ENCODE measurements at places on chromosomes 13 and 19. TPM values are rescaled to one million over a fixed set of nuclear protein-coding genes. Genes with fewer than 3 reads are reported as not detected.

GRCh38 chr13:50587115-50587514 is 256.4 kb downstream of the DLEU7 start:
- H3K27ac ChIP-seq = no peak overlapping the region
- no peaks in the 10 kb centered on the region for H3K36me3 ChIP-seq
- H3K4me3 ChIP-seq = no peak overlapping the region
- DNase-seq = no peak
- H3K27me3 ChIP-seq = no peaks in the 10 kb centered on the region
- H3K4me1 ChIP-seq = peaks cover 25% of the 10 kb centered on the region

- peaks cover 36% of the 10 kb centered on the region for H3K4me1 ChIP-seq
- no peak overlapping the region for H3K4me3 ChIP-seq
- H3K27me3 ChIP-seq = peaks cover 9% of the 10 kb centered on the region
- no peak for DNase-seq
Measured at GRCh38 chr13:60757501-60758215, 360.6 kb downstream of the TDRD3 start.

DNA sequence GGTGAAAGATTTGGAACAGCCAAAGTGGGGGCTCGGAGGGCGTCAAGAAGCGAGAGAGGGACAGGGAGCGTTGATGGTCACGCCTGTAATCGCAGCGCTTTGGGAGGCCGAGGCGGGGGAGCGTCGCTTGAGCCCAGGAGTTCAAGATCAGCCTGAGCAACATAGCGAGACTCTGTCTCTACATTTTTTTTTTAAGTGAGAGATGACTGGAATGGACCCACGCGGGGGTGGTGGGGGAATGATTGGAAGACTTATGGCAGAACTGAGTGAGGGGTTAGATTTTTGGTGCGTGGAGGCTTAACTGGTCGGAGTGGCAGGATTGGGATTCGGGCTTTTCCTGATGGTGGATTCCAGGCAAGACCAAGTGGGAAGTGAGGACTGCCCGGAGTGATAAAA is 725 bp downstream of the PSMD8 start:
- peaks cover 14% of the 10 kb centered on the region for H3K27me3 ChIP-seq
- H3K4me3 ChIP-seq = peak overlapping the region; percentile 99
- H3K36me3 ChIP-seq = peaks cover 7% of the 10 kb centered on the region
- no peak for DNase-seq
- H3K27ac ChIP-seq = peak overlapping the region; percentile 98
- peaks cover 19% of the 10 kb centered on the region for H3K4me1 ChIP-seq

DNA sequence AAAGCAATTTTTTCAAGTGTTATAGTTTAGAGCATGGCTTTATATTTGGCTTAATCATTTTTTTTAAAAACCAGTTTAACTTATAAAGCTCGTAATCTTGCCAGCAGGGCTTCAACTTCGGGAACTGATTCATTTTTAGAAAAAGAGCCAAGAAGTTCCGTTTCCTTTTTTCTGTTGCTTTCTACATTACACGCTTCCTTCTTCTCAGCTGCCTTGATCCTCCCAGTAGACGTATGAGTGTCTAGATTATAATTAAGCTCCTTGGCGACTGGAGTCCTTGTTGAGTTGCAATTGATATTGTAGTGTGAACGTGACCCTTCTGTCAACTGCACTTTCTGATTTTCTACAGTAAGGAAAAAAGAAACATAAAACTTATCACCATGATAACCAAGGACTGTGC is 497.2 kb downstream of the DIAPH3 start:
- H3K27me3 ChIP-seq = no peaks in the 10 kb centered on the region
- no peak overlapping the region for H3K27ac ChIP-seq
- no peak overlapping the region for H3K4me3 ChIP-seq
- peaks cover 10% of the 10 kb centered on the region for H3K4me1 ChIP-seq

- no peaks in the 10 kb centered on the region for H3K4me1 ChIP-seq
- H3K27me3 ChIP-seq = peaks cover 4% of the 10 kb centered on the region
- H3K4me3 ChIP-seq = no peak overlapping the region
- DNase-seq = no peak
- no peak overlapping the region for H3K27ac ChIP-seq
Measured at GRCh38 chr13:26155568-26155967, 66.5 kb downstream of the RNF6 start.

GRCh38 chr13:79404361-79404760 is 1.7 kb downstream of the RBM26 start:
- peaks cover 41% of the 10 kb centered on the region for H3K4me1 ChIP-seq
- DNase-seq = no peak
- no peaks in the 10 kb centered on the region for H3K27me3 ChIP-seq
- peaks cover 21% of the 10 kb centered on the region for H3K36me3 ChIP-seq

DNA sequence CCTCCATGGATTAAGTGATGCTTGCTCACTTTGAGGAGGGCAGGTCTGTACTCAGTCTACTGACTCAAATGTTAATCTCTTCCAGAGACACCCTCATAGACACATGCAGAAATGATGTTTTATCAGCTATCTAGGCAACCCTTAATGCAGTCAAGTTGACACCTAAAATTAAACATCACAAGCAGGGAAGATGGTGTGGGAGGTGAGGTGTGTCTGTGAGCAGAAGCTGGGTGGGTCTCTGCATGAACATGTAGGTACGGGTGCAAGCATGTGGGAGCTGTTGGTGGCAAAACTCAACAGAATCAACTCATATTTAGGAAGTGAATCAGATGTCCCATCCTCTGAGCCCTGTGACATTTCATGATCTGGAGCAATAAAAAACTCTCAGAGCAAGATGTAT is 249.2 kb upstream of the SGCG start:
- no peaks in the 10 kb centered on the region for H3K27me3 ChIP-seq
- H3K36me3 ChIP-seq = no peaks in the 10 kb centered on the region
- no peaks in the 10 kb centered on the region for H3K4me1 ChIP-seq
- H3K4me3 ChIP-seq = no peak overlapping the region
- no peak overlapping the region for H3K27ac ChIP-seq

- no peaks in the 10 kb centered on the region for H3K27me3 ChIP-seq
- H3K4me3 ChIP-seq = no peak overlapping the region
- no peak for DNase-seq
- H3K27ac ChIP-seq = no peak overlapping the region
- peaks cover 47% of the 10 kb centered on the region for H3K4me1 ChIP-seq
- no peaks in the 10 kb centered on the region for H3K36me3 ChIP-seq
Measured at GRCh38 chr13:99003186-99003585, 25.3 kb upstream of the DOCK9 start.

The STOML3 gene
- 0.56 TPM for total RNA-seq

DNA sequence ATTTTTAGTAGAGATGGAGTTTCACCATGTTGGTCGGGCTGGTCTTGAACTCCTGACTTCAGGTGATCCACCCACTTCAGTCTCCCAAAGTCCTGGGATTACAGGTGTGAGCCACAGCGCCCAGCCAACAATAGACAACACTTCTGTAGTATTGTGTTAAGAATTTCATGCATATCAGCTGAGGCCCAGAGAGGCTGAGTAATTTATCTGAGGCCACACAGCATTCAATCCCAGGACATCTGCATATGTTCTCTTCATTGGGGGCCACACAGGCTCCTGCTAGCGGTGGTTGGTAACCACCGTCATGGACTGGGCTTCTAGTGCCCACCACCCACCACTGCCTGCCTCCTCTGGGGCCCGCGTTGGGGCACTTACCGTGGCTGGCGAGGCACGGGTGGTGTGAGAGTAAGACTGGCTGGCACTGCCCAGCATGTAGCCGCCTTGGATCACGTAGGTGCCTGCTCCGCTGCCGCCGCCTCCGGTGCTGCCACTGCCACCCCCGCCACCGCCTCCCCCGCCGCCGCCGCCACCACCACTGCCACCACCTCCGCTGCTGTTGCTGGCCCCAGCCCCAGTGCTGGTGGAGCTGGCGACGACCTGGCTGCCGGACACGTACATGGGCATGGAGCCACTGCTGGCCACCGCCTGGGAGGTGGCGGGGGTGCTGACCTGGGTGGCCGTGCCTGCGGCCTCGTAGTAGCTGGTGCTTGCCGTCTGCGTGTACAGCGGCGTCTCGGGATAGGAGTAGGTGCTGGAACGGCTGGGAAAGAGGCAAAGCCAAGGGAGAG is 20.3 kb downstream of the DCAF15 start:
- no peak overlapping the region for H3K4me3 ChIP-seq
- H3K27me3 ChIP-seq = no peaks in the 10 kb centered on the region
- no peak for DNase-seq
- peaks cover 15% of the 10 kb centered on the region for H3K36me3 ChIP-seq
- no peak overlapping the region for H3K27ac ChIP-seq

The ZNF808 gene
- 37.4 TPM for total RNA-seq

GRCh38 chr13:27076421-27076820 is 95.2 kb downstream of the USP12 start:
- no peak overlapping the region for H3K27ac ChIP-seq
- H3K36me3 ChIP-seq = peaks cover 37% of the 10 kb centered on the region
- no peaks in the 10 kb centered on the region for H3K27me3 ChIP-seq
- DNase-seq = no peak
- peaks cover 4% of the 10 kb centered on the region for H3K4me1 ChIP-seq
- no peak overlapping the region for H3K4me3 ChIP-seq

GRCh38 chr13:51688937-51689662 is 104.8 kb downstream of the WDFY2 start:
- DNase-seq = no peak
- H3K27me3 ChIP-seq = no peaks in the 10 kb centered on the region
- H3K36me3 ChIP-seq = peaks cover 5% of the 10 kb centered on the region
- no peak overlapping the region for H3K4me3 ChIP-seq
- H3K27ac ChIP-seq = peak overlapping the region; percentile 35

Measured in type B pancreatic cell (in vitro differentiated cells).